ENCODE measurements at places on chromosomes 2 and 18.

GRCh38 chr18:78751664-78752063 is 228.0 kb upstream of the SALL3 start:
- DNase-seq = no peak

DNA sequence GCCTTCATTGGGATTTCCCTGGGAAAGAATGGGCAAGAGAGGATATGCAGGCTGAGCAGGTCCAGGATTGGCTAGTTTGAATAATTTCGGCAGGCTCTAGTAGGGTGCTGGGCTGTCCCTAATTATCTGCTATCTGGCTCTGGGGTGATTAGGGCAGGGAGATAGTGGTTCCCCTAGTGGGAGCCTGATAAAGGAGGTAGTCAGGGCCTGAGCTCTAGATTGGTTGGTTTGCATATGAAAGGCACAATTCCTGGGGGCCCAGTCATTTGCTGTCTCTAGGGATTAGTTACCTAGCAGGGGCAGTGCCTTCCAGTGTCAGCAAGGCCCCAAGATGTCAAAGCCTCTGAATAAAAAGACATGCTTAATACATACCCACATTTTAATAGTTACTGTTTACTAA is 690.1 kb upstream of the KLHL29 start:
- DNase-seq = no peak

DNA sequence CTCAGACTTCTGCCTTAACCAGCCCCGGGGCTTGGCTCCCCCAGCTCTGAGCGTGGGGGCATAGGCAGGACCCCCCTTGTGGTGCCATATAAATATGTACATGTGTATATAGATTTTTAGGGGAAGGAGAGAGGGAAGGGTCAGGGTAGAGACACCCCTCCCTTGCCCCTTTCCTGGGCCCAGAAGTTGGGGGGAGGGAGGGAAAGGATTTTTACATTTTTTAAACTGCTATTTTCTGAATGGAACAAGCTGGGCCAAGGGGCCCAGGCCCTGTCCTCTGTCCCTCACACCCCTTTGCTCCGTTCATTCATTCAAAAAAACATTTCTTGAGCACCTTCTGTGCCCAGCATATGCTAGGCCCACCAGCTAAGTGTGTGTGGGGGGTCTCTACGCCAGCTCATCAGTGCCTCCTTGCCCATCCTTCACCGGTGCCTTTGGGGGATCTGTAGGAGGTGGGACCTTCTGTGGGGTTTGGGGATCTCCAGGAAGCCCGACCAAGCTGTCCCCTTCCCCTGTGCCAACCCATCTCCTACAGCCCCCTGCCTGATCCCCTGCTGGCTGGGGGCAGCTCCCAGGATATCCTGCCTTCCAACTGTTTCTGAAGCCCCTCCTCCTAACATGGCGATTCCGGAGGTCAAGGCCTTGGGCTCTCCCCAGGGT is 5.5 kb downstream of the CTDSP1 start:
- DNase-seq = no peak

DNA sequence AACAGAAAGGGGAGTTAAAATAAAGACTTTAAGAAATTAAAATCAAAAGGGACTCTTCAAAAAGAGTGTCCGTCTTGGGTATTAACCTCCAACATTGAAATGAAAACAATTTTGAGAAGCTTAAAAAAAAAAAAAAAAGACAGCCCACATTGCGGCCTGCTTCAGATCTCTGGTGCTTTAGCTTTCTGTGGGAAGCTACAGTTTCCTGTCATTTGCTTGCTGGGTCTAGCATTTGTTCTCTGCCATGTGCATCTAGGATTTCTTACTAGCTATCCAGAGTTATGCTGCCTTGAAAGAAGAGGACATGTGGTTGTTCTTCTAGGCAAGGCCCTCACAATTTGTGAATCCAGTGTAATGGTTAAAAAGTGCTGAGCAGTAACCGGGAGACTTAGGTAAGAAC is 375.3 kb downstream of the SLC4A3 start:
- DNase-seq = no peak

DNA sequence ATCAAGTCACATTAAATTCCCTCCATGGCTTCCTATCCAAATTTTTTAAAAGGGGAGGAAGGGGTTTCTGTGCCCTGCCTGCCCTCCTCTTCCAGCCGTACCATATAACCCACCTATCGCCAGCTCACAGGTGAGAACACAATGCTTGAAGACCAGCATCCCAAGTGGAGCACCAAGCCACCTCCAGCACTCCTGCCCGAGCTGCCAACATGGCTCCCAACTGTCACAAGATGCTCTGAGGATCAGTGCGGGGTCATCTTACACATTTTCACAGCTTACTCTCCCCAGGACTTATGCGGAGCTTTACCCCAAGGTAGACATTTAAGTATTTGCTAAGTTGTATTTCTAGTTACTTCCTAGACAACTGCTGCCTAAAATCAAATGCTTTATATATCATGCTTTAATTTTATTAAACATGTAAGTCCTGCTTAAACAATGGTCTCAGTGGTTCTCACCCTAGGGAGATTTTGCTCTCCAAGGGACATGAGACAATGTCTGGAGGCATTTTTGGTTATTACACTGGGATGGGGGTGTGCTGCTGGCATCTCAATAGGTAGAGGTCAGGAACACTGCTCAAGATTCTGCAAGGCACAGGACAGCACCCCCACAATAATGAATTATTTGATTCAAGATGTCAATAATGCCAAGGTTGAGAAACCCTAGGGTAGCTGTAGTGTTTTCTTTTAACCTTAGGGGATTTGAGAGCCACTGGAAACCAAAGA is 45.8 kb downstream of the SF3B1 start:
- no peak for DNase-seq

GRCh38 chr2:196598412-196598811 is 41.1 kb upstream of the CCDC150 start:
- no peak for DNase-seq

GRCh38 chr2:25174192-25174861 is 5.9 kb upstream of the POMC start:
- DNase-seq = no peak

DNA sequence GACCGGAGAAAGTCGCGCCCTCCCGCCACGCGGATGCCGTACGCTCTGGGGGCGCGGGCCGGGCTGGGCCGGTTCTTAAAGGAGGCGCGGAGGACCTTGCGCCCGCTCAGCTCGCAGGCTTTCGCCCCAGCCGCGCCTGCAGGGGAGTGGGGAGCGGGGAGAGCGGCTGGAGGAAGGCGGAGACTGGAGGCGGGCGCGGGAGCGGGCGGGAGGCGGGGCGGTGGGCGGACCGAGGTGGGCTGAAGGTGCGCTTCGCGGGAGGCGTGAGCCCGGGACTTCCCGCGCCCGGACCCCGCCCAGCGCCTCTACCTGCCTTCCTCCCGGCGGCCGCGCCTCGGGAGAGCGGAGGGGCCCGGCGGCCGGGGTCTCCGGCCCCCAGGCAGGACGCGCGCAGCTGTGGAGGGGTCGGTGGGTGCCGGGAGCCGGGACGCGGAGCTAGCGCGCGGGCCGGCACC is at the start of gene ADRA2B:
Gene ADRA2B, minus strand, starts transcription at position 148 of the 455 bp plus-strand sequence. CDS start 422 bp downstream, outside the sequence.
- DNase-seq = peak; percentile 19

DNA sequence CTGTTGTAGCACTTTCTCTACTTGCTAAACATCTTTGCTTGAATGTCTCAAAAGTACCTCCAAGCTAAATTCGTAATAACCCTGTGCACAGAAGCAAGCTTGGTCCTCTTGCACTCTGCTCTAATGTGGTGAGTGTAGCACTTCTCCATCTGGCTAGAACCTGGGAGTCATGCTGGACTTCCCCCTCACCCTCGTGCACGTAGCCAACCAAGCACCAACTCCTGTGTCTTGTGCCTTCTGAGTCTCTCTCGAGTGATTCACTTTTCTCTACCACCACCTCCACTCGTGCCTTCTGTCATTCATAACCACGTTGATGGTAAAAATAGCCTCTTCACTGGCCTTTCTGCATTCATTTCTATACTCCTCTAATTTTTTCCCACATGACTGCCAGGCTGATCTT is 91.9 kb upstream of the KCNE4 start:
- DNase-seq = peak; percentile 75

DNA sequence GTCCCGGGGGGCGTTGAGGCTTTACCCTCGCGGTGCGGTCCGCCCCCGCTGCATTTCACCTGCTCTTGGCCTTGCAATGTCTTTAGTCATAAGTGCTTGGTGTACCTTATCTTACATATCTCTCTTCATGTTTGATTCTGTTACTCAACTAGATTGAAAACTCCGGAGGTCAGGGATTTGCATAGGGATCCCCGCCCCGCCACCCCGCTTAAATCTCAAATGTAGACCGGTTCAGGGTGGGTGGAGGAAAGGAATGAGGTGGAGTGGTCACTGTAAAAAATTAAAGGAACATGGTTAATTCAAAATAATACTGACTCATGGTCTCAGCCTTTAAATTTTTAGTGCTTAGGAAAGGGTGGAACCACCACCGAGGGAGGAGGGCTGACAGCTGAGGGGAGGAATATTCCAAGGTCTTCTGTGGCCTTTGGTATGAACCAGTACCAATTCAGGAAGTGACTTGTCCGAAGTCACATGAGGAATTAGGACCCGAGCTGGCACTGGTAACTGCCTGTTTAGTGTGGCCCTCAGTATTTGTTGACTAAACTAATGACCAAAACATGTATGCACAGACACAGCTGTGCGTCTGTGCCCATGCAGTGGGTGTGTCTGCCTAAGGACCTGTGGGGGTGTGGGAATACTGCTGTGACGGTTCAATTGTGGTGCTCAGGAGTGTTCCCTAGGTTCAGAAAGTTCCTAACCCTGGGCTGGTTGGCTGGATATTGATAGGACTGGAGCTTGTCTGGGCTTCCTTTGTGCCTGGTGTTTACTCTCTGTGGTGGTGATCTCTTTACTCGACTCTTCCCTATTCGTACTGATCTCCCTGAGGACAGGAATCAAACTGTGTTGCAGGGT is 1.0 kb downstream of the PLEKHB2 start:
- peak; percentile 52 for DNase-seq

DNA sequence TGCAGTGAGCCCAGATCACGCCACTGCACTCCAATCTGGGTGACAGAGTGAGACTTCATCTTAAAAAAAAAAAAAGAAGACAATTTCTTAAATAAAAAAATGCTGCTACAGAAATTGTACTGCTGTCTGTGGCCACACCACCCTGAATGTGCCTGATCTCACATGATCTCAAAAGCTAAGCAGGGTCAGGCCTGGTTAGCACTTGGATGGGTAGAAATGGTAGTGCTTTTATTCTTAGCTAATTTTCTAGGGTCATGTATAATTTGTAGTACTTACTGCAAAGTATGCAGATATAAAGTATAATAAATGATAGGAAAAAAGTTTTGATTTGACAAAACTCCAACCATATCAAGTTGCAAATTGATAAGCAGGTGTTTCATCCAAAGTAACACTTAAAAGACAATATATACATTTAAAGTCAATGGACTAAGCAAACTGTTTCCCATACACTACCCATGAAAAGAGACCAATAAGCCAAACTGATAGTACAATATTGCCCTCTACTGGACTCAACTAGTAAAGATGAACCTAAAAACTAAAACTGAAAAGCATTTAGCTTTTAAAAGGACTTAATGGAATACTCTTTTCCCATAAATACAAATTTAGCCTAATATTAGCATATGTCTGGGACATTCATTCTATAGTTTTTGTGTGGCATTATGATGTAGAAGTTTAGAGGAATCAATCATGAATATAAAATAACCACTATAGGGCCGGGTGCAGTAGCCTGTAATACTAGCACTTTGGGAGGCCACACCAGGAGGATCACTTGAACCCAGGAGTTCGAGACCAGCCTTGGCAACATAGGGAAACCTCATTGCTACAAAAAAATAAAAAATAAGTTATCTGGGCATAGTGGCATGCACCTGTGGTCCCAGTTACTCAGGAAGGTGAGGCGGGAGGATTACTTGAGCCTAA is 18.6 kb upstream of the PEX13 start:
- peak; percentile 74 for DNase-seq

- DNase-seq = no peak
Observed at GRCh38 chr2:96924775-96925747, 55.2 kb upstream of the SEMA4C start.

DNA sequence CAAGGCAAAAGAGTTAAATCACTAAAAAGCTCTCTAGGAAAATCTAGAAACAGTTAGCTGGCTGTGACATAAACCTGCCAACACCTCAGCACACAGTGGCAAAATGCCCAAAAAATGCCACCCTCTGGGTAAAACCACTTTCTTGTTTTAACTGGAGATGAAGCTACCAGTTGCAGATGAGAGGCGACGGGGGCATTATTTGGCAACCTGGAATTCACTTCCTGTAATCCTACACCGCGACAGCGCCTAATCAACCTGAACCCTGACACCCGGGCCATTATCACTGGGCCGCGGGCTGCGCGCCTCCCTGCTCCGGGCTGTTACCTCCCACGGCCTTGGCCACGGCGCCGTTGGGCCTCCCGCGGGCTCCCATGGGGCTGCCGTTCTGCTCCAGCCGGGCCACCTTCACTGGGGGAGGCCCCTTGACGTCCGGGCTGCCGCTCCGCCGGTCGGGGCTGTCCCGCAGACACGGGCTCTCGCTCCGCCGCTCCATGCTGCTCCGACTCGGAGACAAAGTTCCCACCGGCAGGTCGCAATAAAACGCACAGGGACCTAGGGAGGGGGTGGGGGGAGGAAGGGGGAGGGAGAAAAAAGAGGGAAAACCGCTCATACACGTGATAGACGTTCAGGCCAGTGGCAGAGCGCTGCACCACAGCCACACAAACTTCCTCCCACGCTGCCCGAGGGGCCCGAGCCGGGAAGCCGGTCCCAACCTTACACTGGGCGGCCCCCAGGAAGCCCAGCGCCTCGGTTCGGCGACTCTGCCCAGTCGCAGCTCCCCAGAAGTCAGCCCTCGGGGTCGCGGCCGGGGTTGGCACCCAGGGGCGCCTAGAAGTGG is 2.0 kb downstream of the SATB2 start:
- DNase-seq = peak; percentile 60

DNA sequence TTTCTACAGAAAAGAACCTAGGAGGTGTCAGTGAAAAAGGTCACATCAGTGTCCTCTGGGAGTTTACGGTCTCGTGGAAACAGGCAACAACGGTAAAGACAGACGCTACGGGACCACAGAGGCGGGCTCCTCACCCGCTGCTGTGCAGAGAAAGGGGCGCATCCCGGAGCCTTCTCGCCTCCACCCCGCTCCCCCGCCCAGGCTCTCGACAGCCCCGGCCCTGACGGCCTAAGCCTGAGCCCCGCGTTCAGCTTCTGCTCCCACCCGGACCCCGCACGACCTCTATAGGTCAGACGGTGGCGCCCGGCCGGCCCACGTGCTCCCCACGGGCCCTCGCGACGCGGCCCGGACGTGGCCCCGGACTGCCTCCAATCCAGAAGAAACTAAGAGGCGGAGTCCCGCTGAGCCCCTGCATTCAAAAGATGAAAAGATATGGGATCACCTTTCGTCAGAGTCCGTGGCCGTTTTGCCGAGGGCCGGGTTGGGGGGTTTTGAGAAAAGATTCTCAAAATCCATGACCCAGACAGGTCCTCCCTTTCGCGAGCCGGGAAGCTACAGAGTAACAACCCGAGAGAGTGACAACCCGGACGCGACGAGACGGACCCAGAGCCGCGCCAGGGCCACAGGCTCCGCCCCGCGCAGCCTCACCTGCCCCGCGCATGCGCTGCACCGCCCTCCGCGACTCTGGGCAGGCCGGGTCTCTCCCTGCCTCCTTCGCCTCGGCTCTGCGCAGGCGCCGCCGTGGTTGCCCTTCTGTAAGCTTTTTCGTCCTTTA is at the start of gene ZC3H8:
Gene ZC3H8, minus strand, starts transcription at position 577 of the 775 bp plus-strand sequence. Its CDS starts 61 bp downstream, at position 516.
- DNase-seq = peak; percentile 81

GRCh38 chr18:58247363-58247834 is 203.4 kb downstream of the NEDD4L start:
- DNase-seq = peak; percentile 29
